ENCODE measurements at places on chromosomes 4 and X.
A peak's percentile ranks its signal among the peaks of the same experiment; 100 is the strongest.

- DNase-seq = no peak
Measured at GRCh38 chr4:53477038-53477565, 99.7 kb downstream of the FIP1L1 start.

- DNase-seq = no peak
Measured at GRCh38 chr4:76607266-76607799, 172.3 kb downstream of the SHROOM3 start.

GRCh38 chr4:146592019-146592418 is 46.7 kb upstream of the POU4F2 start:
- no peak for DNase-seq

GRCh38 chr4:144968606-144969005 is 129.4 kb downstream of the ANAPC10 start:
- DNase-seq = no peak

- DNase-seq = no peak
Measured at GRCh38 chrX:40976981-40977380, 108.3 kb upstream of the USP9X start.

DNA sequence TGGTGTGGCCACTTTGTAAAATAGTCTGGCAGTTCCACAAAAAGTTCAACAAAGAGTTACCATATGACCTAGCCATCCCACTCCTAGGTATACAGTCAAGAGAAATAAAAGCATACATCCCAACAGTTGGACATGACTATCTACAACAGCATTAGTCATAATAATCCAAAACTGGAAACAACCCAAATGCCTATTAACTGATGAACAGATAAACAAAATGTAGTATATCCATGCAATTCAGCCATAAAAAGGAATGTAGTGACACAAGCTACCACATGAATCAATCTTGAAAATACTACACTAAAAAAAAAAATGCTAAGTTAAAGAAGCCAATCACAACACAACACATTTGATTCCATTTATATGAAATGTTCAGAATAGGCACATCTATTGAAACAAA is 16.1 kb downstream of the MED14 start:
- no peak for DNase-seq

GRCh38 chrX:23403849-23404248 is 69.2 kb downstream of the PTCHD1 start:
- no peak for DNase-seq

DNA sequence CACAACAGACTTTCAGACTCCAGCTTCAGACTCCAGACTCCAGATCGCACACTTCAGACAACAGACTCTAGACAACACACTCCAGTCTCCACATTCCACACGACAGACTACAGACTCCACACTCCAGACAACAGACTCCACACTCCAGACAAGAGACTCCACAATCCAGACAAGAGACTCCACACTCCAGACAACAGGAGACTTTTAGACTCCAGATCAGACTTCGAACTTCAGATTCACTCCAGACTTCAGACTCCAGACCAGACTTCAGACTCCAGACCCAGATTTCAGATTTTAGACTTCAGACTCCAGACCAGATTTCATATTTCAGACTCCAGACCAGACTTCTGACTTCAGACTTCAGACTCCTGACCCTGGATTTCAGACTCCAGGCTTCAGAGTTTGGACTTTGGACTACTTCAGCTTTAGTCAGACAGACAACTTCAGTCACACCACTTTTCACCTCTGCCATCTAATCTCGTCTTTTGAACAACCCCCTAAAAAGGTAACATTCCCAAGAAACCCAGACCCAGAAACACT is 29.0 kb upstream of the TLR2 start:
- DNase-seq = no peak

DNA sequence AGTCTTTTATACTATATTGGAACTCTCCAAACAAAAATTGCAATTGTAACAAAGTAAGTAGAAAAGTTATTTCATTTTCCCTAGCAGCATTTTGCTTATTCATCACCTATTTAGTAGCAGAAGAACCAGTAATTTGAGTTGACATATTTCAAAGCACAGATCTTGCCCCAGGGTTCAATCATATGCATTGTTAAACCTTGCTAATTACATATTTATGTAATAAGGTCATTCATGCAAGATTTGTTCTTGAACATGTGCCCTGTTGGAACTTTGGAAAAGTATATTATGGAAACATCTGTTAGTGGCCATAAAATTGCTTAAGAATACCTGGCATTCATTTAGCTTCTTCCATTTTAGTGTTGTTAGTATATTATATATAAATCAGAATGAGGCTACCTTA is 191.7 kb downstream of the TLL1 start:
- no peak for DNase-seq

DNA sequence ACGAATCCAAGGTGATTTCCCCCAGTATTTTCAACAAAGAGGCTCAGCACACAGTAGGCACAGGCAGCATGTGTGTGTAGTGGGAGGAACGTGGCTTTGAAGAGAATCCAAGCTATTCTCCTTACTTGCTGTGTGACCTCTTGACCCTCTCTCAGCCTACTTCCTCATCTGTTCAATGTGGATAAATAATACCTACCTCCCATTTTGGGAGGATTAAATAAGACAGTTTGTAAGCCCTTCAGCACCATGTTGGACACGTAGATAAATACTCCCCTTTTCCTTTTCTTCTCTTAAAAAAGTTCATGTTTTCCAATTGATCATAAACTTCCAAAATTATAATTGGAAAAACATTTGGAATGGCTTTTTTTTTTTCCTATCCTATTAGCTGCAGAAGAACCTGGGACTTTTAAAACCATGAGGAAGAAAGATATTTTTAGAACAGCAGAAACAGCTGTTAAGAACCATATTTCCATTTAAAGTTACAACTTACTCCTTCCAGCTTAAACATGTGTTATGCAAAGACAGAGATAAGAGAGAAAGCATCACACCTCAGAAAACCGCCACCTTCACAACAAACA is 56.1 kb upstream of the TMEM131L start:
- DNase-seq = no peak

DNA sequence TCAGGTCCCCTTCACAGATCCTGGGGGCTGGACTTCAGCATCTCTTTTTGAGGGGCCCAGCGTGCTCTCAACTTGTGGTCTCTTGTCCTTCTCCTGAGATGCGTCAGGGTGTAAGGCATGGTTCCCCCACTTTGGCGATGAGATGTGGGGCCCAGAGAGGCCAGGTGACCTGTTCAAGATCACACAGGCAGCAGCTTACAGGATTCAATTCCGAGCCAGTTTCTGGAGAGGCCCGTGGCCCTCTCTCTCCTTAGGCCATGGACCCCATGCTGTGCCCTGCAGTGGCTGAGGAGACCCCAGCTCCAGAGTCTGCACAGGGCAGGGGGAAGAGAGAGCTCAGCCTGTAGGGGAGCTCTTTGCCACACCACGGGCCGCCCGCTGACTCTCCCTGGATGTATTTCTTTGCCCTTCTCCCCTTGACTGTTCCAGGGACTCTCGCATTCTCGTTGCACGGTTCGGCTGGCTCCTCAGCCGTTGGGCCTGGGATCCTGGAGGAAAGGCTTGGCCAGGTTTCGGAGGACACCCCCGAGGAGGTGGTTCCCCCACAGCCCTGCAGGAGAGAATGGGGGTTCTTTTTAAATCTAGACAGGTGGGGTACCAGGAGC is 18.6 kb downstream of the NSG1 start:
- DNase-seq = no peak

- DNase-seq = no peak
Measured at GRCh38 chr4:5165420-5166369, 114.4 kb downstream of the STK32B start.

DNA sequence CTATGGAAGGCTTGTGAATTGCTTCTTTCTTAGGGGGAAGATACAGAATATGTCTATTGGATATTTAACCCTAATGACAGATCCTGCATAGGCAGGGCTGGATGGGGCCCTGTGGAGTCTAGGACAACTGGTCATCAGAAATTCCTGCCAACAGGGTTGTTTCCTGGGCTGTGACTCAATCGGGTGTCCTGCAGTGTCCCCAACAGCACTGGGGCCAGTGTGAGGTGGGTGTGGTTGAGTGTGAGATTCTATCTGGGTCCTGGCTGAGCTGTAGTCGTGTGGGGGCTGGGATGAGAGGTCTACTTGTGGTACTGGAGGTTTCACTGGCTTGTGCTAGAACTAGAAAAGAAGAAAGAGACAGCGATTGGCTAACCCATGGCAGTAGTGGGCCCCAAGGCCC is 87.3 kb upstream of the WDR1 start:
- no peak for DNase-seq

- DNase-seq = no peak
Measured at GRCh38 chrX:80354966-80355465, 65.2 kb upstream of the TENT5D start.

GRCh38 chr4:79623021-79623870 is 215.2 kb upstream of the GK2 start:
- no peak for DNase-seq

DNA sequence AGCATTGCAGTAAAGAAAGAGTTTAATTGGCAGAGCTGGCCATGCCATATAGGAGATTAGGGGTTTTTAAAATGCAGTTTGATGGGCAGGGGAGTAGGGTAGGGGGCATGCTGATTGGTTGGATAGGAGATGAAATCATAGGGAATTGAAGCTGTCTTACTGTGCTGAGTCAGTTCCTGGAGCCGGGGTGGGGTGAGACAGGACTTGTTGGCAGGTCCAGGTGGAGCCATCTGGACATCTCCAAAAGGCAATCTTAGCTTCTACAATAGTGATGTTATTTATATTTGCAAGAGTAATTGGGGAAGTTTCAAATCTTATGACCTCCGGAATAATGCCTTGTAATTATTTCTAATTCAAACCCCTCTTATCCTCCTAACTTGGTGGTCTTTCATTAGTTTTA is 32.4 kb upstream of the PGM2 start:
- no peak for DNase-seq

DNA sequence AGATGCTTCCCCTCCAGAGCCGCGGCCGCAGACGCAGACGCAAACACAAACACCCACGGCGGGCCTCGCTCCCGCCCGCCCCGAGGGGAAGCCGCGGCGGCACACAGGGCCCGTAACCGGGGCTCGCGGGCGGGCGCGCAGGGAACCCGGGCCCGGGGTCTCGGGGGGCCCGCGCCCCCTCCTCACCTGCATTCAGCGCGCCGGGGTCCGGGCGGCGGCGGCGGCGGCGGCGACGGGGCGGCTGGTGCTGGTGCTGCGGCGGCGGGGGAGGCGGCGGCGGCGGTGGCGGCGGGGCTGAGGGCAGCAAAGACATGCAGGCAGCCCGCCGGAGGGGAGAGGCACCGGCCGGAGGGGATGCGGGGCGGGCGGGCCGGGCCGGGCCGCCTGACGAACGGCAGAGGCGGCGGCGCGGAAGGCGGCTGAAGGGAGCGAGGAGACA is 255 bp upstream of the CNOT6L start:
- peak; percentile 85 for DNase-seq

- DNase-seq = no peak
Measured at GRCh38 chrX:110699109-110699508, 96.5 kb downstream of the CHRDL1 start.

DNA sequence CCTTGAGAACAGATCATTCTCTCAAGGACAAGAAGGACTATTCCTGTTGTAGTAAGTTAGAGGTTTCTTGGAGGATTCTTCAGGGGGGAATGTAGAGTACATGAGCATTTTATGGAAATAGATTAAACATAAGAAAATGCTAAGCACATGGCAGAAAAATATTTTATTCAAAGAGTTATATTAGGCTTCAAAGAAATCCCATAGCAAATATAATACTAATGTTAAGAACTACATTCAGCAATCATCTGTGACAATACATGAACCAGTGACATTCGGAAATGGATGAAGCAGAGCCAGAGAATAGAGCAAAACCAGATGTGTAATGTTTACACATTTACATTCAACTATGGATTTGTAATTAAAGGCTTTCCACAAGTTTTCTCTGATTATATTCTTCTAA is 288.6 kb downstream of the NAF1 start:
- DNase-seq = no peak

- no peak for DNase-seq
Measured at GRCh38 chrX:100587861-100588260, 3.1 kb downstream of the TNMD start.

DNA sequence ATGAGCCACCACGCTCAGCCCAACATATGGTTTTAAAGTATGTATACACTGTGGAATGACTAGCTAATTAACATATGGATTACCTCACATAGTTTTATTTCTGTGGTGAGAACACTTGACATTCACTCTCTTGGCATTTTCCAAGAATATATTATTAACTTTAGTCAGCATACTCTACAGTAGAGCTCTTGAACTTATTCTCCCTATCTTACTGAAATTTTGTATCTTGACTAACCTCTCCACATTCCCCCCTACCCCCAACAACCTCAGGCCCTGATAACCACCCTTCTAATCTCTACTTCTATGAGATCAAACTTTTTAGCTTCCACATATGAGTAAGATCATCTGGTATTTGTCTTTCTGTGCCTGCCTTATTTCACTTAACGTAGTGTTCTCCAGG is 38.6 kb upstream of the AGA start:
- no peak for DNase-seq

GRCh38 chr4:5724377-5724776 is 13.4 kb downstream of the EVC start:
- no peak for DNase-seq

DNA sequence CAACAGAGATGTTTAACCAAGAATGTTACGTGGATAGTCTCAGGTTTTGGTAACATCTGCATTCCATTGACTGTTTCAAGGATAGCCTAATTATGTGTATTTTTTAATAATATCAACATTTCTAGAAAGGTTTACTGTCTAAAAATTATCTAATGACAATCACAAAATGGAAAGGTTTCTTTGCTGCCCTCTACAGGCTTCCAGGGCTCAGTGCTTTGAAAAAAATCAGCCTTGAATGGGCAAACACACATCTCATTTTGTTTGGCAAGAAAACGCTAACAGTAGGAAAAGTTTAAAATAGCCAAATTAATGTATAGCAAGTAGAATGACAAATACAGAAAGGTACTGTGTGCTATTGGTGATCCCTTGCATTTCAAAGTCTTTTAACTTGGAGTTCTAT is 223.4 kb upstream of the PRPS2 start:
- DNase-seq = no peak

DNA sequence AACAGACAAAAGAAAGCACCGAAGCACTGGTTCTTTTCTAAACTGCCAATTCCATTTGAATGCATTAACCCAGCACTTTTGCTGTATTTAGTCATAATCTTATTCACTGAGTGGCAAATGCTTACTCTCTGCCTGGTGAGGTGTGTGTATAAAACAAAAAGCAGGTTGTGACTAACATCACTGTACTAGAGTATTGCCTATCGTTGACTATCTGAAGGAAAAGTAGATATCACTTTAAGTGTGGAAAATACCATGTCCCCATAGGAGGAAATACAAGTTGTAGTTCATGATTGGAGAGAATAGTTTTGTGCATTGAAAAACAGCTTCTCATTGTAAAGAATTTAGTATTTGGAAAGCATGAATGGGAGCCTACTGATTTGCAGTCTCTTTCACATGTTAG is 2.7 kb downstream of the PDLIM5 start:
- no peak for DNase-seq

- no peak for DNase-seq
Measured at GRCh38 chr4:156975686-156976085, 4.1 kb upstream of the PDGFC start.

- DNase-seq = no peak
Measured at GRCh38 chrX:125895518-125895917, 270.6 kb downstream of the DCAF12L2 start.

All from stimulated activated CD4-positive, alpha-beta T cell treated with anti-CD3 and anti-CD28 coated beads, Interleukin-4, amount 100 ng/mL, for 1 hour (primary cell).